Activated naive CD4-positive, alpha-beta T cell treated with anti-CD3 and anti-CD28 coated beads, Interleukin-2, amount 10 ng/mL, durations not matched to agents 7 days and 5 days (primary cell): ENCODE measurements at places on chromosomes 16 and 17.

DNA sequence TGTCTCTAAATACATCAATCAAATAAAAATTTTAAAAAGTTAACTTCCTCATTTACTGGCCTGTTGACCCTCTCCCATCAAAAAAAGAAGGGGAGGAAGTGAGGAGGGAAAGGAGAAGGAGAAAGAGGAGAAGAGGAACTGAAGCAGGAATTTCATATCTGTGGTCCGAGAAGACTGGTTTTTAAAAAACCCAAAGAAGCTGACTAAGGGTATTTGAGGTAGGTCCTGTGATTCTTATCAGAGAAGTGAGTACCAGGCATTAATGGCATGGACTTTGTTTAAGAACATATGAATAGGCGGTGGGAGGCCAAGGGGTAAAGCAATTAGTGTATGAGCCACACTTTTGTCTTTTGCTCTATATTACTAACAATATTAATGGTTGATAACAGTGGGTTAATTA, 2.0 kb downstream of the SLC46A1 start:
- no peak for DNase-seq

DNA sequence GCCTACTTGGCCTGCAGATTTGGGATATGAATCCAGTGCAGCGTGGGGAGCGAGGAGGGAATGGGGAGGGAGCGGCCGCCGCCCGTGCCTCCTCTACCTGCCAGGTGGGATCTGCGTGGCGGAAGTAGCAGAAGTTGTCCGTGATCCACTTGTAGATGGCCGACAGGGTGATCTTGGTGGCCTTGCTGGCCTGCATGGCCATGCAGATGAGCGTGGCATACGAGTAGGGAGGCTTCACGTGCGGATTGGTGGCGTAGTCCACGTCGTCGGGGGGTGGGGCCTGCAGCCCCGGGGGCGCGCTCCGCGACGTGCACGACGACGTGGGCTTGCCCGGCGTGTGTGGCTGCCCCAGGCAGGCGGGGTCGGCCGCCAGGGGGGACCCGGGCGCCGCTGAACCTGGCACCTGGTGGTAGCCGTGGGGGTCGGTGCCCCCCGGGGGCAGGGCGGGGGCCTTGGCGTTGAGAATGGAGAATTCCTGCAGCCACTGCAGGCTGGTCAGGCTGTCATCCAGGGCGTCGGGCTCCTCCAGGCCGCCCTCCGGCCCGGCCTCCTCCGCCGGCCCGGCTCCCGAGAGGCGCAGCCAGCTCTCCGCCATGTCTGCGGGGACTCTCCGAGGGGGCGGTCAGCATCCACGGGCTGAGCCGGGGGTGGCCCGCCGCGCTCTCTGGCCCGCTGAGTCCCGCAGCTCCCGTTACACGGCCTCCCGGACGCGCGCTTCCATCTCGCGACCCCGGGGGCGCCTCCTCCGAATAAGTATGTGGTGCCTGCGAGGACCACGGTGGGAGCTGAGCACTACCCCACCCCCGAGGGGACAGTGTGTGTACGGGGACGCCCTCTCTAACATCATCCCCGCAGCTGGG, 1.0 kb downstream of the FOXJ1 start:
- peak; percentile 62 for DNase-seq

DNA sequence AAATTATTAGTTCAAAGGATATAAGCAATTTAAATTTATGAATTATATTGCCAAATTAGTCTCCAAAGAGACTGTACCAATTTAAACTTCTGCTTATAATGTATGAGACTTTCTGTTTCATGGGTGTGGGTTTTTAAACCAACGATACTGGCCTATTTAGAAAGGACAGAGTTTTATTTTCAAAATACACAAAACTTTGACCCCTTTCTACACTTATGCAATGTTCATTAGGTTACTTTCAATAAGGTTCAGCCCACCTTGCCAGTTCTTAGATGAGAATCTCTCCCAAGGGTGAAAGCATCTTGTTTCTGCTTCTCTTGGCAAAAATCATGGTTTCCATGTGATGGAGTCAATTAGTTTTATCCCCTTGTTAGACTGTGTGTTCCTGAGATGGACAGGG, 84.7 kb downstream of the MYO1D start:
- DNase-seq: no peak

- DNase-seq: no peak
These were observed 599.3 kb upstream of the PSMD7 start for GRCh38 chr16:73697336-73697735.

GRCh38 chr17:65552214-65552613, 9.2 kb downstream of the AXIN2 start:
- no peak for DNase-seq

GRCh38 chr17:685006-685405, 29.6 kb downstream of the VPS53 start:
- DNase-seq: no peak

GRCh38 chr17:27244491-27245223, 49.3 kb upstream of the WSB1 start:
- no peak for DNase-seq

GRCh38 chr16:58510097-58510775, 5.1 kb upstream of the SETD6 start:
- DNase-seq: no peak

DNA sequence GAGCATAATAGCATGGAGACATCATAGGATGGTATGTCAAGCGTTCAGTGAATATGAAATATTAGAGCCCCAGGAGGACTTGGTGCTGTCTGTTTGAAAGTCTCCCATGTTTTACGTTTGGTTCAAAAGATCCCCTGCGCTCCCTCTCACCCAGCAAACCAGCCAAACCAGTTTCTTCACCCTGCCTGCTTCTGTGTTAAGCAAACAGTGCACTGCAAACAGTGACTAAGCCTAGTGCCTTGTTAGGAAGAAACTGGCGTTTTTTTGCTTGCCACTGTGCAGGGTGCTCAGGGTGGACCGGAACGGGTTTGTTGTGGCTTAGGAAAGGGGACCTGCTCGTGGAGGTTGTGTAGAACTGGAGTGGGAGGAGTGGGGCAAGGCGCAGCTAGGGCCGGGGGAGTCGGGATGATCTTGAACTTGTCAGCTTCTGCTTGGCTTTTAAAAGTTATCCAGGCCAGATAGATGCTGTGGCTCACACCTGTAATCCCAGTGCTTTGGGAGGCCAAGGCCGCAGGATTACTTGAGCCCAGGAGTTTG, 7.7 kb downstream of the CDH1 start:
- no peak for DNase-seq

DNA sequence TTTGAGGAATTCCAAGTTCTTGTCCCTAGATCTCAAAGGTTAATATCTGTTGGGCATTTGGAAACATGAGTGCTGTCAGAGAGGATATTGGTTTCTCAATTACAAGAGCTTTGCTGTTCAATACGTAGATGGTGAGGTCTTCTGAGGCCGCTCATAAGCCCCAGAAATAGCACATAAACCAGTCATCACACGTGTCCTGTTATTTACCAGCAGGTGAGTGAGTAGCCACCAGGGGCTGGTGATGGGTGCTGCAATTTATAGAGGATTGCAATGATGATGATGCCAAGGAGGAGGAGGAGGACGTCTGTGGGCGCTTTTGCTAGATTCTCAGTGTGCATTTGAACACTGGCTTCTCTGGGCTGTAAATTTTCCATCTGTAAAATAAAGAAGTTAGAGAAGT, 89.0 kb downstream of the SALL1 start:
- DNase-seq: no peak

- no peak for DNase-seq
These were observed 354.1 kb downstream of the KCNJ2 start for GRCh38 chr17:70523426-70523825.

DNA sequence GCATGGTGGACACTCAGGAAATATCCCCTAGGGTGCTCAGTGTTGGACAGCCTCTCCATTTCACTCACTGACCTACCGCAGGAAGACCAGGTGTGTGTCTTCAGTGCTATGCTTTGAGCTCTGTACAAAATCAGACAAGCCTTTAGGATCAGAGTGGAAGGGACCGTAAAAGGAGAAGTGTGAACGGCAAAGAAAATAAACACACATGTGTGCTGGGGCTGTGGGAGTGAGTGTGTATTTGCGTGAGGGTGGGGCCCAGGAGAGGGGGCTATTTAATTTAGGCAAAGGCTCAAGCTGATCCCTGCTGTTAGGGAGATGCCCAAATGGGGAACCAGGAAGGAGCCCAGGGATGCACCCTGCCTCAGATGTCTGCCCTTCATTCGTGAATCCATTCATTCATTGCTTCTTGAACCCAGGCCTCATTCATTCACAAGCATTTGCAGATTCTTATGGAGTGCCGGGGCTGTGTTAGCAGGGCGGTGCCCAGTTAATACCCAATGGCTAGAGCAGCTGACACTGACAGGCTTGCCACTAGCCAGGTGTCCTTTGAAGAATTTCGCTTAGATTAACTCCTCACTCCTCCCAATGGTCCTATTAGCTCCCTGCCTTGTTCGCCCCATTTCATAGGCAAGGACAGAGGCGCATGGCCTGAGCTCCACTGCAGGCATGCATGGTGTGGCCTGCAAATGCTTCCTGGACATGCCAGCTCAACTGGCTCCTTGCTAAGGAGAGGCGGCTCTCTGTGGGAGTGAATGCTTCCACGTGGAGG, 296.7 kb upstream of the FOXF1 start:
- no peak for DNase-seq

DNA sequence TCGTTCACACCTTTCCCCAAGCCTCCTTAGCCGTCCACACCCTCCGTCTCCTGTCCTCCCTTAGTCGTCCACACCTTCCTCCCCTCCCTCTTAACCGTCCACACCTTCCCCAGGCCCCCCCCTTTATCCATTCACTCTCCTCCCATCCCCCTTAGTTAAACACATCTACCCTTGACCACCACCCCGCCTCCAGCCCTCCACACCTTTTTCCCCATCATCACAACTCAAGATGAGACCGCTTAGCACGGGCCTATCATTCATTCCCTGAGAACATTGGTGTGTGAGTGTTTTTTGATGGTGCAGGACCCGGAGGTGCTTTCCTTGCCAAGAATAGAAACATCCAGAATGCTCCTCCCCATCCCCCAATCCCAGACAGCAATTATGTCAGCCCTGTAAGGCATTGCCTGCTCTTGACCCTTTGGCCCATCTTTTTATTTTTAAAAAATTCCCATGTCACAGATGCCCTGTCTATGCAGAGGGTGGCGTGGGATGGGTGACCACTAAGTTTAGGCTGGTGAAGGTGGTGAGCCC, 1.4 kb downstream of the TENT4B start:
- peak; percentile 37 for DNase-seq

- DNase-seq: no peak
These were observed 32.7 kb upstream of the LRRC37A start for GRCh38 chr17:46262271-46262670.

DNA sequence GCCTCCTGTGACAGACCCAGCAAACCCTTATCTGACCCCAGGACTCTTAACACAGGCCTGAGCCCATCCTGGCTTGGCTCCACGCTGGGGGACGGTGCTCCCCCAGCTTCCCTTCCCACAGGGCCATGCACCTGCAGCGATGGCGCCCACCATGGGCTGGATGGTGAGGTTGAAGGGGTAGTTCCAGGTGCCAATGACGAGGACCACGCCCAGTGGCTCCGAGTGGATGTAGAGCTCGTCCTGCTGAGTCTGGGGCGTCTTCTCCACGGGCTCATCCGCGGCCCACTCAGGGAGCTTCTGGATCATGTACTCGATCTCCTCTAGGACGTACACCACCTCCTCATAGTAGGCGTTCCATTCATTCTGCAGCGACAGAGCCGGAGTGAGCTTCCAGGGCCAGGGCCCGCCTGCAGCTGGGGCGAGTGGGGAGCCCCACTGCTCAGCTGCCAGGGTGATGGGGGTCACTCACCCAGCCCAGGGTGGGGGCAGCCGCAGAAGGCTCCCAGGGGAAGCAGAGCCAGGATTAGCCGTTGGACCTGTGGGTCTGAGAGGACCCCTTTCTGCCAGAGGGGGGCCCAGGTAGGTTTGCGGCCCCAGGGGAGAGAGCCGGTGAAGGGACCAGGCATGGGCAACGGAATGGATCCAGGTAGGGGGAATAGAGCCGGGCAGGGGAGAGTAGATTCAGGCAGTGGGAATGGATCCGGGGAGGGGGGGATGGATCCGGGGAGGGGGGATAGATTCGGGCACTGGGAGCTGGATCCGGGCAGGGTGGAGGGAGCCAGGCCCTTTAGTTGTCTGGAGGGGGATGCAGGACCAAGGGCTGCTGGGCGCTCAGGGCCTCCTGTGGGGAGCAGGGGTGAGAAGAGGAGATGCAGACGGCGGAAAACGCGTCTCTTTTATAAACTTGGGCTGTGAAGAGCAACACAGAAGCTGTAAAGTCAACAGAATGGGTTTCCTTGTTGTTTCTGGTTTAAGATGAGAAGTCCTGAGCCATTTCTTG, 4.7 kb downstream of the ALDH3A1 start:
- no peak for DNase-seq

GRCh38 chr17:15957608-15958307, 12.8 kb downstream of the ADORA2B start:
- no peak for DNase-seq

GRCh38 chr17:19295473-19296135, 58.4 kb downstream of the EPN2 start:
- no peak for DNase-seq

DNA sequence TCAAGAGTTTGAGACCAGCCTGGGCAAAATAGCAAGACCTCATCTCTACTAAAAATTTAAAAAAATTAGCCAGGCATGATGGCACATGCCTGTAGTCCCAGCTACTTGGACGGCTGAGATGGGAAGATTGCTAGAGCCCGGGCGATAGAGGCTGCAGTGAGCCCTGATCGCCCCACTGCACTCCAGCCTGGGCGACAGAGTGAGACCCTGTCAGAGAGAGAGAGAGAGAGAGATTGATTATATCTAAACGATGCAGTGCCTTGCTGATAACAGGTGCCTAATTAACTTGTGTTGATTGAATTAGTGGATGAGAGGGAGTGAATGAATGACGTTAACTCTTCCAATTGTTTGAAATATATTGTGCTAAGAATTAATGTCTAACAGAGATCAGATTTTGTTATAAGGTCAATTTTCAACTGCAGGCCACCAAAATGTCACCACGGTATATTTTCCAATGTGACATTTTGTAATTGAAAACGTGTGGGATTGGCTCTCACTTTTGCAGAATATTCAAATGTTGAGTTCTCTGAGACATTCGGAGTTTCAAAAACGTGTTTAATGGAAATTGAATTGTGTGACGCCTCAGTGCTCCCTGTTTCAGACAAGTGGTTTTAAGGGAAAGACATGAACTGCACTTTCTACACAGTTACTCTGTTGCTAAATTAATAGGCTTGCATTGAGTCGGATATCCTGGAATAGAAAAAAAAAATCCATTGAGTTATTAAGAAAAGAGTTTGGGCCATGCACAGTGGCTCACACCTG, 53.6 kb downstream of the ABAT start:
- no peak for DNase-seq

DNA sequence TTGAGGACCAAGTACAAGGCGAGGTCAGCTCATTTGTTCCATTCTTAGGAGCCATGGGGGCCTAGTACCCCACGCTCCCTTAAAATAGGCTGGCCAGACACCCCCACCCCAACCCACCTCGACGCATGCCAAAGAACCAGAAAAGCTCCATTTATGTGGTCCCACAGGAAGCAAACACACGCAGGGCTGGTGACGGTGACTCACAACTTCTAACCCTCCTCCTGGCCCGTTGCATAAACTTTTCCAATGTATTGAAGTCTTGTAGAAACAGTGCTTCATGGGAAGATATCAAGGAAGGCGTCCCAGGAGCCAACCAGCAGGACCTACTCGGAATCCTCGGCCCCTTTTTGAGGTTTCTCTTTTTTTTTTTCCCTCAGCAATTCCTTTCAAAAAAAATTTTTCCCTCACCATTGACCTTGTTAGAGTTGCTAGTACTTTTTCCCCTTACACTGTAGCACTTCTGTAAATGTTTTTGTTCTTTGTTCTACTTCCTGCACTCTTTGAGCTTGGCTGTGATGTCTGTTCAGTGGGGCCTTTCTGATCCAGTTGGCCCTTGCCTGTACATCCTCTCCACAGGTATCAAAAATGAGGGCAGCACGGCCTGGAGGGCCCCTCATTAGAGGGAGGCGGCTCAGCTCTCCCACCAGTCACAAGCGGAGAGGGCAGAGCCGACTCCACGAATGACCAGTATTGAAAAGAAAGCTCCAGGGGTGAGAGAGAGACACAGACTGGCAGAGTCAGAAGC, 208.3 kb downstream of the RGS9 start:
- no peak for DNase-seq
